ENCODE measurements at places on chromosomes 13 and 19.
A peak's percentile ranks its signal among the peaks of the same experiment; 100 is the strongest.

DNA sequence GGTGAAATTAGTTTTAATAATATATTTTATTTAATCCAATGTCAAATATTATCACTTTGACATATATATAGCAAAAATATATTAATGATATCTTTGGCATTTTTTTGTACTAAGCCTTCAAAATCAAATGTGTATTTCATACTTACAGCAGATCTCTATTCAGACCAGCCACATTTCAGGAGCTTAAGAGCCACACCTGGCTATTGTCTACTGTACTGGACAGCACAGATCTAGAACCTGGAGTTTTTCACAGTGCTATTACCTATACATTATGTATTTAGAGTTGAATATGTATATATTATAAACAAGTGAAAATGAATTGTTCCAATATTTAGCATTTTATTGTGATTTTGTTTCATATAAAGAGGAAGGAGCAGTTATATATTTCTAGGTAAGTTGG, 486.3 kb downstream of the DIAPH3 start:
- DNase-seq: no peak

GRCh38 chr13:74338341-74338740, 204.1 kb upstream of the KLF12 start:
- no peak for DNase-seq

DNA sequence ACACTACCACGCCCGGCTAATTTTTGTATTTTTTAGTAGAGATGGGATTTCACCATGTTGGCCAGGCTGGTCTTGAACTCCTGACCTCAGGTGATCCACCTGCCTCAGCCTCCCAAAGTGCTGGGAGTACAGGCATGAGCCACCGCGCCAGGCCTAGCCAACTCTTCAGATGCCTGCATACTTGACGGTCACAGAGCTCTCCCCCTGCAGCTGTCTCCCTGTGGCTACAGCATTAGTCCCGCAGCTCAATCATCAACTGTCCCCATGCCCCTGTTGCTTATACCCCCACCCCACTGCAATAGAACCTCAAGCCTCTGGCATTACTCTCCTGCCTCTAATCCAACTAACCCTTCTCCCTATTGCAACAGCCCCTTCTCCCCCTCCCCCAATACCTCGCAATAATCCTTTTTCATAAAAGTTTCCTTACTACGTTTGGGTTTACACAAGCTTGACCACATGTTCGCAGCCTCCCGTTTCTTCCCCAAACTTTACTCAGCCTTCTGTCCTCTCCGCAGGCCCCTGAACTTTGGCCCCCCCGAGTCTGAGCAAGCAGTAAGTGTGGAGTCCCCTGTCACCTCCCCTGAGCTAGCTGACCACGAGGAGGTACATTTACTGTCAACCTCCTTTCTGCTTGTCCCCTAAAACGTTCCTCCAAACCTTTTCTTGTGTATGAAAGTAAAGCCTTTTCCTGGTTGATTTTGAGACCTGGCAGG, 1.7 kb downstream of the ZNF77 start:
- DNase-seq: no peak

DNA sequence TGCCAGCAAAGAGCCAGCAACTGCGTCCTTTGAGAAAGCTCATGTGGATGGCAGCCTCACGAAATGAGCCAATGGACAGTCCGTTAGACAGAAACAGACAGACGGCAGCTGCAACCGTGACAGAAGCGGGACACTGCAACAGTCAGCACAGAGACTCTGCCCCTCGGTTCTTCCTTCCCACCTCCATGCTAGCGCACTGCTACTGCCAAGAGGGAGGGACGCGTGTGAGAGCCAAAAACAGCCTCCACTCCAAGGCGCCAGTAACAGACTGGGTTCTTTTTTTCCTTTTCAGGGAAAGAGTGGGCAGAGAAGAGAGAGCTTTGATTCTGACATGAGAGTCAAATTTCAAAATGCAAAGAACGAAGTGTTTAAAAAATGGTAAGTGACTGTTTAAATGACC, 77.5 kb downstream of the SERP2 start:
- no peak for DNase-seq

- DNase-seq: peak; percentile 54
Observed at GRCh38 chr13:50531917-50532899, 311.3 kb downstream of the DLEU7 start.

- DNase-seq: no peak
Observed at GRCh38 chr13:24127116-24127631, 33.3 kb upstream of the SPATA13 start.

DNA sequence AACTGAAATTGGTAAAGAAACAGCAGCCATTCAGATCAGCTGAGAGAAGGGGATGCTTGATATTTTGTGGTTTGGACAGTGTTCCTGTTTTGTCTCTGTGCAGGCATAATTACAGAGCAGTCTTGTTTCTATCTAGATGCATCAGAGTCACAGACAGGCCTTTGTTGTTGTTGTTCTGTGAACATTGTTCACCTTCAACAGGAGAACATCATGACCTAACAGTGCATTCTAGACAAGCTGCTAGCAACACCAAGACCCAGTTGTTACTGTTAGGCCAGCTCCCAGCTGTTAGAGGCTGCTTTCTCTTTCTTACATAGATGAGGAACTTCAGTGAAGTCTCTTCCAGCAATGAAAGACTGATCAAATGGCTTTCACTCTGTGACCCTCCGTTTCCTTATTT, 8.5 kb upstream of the LSR start:
- DNase-seq: peak; percentile 54

DNA sequence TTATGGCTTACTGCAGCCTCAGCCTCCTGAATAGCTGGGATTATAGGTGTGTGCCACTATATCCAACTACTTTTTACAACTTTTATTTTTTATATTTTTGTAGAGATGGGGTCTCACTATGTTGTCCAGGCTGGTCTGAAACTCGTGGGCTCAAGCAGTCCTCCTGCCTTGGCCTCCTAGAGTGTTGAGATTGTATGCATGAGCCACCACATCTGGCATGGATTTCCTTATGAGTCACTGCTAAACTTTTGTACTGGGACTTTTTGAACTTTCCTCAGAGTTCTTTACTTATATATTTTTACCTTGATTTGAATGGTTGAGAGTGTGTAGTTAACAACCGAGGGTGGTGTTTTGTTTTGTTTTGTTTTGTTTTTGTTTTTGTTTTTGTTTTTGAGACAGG, 33.4 kb downstream of the DNAJC3 start:
- no peak for DNase-seq

DNA sequence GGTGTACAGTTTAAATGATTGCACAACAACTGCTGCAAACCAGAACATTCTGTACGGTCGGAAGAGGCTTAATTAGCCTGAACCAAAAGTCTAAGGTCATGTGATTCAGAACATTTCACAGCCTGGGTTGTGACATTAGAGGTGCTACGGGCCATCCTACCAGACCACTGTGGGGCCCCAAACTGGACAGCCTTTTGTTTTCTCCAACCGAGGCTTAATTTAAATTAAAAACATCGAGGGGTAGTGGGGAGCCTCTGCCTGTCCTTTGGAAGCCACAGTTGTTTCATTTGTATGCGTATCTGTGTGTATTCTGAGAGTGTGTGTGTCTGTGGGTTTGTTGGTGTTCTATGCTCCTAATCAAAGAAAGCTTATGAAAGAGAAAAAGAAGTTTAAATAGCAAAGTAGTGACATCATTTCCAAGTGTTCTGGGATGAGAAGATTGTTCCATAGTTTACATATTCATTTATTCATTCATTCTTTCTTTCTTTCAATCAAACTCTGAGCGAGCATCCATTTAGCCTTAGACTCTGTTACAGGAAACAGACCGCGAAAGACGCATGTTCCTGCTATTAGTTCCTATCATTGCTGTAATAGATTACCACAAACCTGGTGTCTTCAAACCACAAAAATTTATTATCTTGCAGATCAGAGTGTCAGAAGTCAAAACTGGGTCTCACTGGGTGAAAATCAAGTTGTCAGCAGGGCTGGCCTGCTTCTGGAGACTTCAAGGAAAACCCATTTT, 444.8 kb downstream of the FOXO1 start:
- DNase-seq: peak; percentile 10

DNA sequence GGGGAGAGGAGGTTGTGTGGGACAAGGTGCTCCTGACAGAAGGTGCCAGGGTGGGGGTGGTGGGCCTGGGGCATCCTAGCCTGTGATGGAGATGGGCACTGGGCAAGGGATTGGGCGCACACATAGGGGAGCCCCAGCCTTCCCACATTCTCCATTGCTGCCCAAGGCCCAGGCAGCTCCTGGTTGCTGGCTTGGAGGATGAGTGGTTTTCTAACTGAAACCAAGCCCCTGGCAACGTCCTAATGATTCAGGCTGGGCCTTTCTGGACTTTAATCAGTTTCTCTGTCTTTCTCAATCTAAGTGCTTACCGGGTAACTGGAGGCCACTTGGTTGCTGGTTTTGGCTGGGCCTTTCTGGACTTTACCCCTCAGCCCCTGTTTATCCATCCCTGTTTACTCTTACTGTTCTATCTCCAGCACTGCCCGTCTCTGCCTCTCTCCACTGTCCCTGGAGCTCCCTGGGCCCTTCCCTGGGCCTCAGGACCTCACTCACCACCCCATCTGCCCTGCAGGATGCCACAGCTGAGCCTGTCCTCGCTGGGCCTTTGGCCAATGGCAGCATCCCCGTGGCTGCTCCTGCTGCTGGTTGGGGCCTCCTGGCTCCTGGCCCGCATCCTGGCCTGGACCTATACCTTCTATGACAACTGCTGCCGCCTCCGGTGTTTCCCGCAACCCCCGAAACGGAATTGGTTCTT, 354 bp downstream of the CYP4F3 start:
- no peak for DNase-seq

All from KBM-7 (cell line).